ENCODE measurements at places on chromosomes 12 and 14.
A peak's percentile ranks its signal among the peaks of the same experiment; 100 is the strongest.

DNA sequence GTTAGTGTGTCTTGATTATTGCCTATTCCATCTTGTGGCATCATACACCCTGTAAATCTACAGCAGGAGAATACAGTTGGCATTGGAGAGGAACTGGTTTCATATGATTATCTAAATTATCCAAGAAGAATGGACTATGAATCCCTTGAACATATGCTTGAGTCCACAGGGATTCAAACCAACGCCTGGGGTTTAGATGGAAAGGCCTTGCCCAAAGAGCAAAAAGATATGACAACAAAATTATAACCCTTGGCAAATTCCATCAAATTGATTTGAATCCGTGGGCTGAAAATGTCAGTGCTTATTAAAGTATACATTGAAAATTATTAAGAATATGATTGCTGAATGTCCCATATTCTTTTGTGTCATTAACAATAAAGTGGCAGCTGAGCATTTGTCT lies 108.2 kb downstream of the PDE3A start:
- no peak for DNase-seq

DNA sequence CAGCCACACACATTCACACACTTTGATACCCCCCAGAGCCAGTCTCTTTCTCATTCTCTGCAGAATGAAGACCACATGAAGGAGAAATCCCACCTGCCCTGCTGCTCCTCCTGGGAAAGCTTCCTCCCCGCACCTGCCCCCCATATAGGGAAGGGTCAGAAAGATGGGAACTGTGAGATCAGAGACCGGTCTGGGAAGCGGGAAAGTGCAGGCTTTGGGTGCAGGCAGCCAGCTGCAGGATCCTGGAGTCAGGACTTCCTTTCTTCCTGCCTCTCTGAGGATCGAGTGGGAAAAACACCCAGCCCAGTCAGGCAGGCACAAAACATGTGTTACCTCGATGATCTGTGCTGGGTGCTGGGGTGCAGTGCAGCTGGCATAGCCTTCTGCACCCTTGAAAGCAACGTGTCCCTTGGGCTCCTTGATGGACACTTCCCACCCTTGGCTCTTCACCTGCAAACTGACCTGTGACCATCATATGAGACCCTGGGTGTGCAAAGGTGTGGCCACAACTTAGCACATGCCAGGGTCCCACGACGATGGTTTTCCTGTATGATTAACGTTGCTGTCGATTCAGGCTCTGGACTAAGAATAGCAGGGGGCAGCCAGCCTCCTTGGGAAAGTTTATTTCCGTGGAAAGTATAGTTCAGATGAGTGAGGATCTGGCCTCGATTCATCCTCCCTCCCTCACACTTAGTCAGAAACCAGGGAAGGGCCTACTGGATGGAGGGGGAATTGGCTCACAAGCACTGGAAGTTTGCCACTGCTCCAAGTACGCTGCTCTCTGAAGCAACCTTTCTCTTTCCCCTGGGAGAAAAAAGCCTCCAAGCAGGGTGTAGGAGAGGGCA lies 105.4 kb upstream of the MED13L start:
- DNase-seq: no peak

DNA sequence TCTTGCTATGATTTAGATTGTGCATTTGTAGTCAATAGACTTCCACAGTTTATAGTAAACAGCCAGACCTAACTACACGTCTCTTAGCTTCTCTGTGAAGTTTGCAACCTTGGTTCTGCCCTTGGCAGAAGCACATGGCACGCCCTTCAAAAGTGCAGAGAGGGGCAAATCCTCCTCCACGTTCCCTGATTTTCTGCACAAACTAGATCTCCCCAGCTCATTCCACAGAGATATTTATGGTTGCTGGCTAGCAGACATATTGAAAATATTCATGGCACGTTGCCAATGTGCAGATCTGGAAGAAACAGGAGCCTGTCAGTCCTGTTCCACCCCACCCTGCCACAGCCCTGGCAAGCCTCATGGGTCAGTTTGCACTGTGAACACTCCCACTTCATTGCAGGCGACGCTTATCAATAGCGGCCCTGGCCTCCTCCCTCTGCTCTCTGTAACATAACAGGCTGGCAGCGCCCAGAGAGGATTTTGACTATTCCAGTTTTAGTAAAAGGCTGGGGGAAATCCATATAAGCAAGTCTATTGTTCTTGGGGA lies 6.5 kb upstream of the LGALS3 start:
- no peak for DNase-seq

DNA sequence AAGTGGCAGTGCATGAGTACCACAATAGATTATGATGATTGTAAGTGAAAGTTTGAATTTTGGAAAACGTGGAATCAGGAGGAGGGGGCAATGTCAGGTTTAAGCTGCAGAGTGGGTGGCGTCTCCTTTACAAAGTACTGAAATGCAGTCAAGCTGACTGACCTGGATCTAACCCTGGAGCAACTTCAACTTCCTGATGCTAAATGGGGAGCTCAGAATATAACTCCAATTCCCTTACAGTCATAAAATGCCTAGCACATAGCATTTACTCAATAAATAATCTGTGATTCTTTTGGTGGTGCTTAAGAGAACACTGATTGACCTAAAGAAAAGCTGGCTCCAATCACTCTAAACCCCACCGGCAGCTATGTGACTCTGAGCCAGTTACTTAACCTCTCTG lies 38.5 kb downstream of the CCDC60 start:
- no peak for DNase-seq

DNA sequence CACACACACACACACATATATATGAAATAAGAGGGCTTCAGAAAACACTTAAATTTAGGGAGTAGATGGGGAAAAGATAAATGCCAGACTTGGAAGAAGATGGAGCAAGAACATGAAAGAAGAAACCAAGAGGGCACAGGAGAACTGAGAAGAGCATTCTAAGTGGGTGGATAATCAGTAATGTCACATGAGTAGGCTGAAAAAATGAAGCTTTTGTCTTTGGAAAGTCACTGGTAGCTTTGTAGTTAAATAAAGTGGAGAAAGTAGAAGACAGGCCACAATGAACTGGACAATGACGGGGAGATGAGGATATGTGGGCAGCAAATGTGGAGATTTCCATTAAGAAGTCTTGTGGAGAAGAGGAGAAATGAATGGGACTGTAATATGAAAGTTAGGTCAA lies 2.2 kb upstream of the ZC2HC1C start:
- no peak for DNase-seq

DNA sequence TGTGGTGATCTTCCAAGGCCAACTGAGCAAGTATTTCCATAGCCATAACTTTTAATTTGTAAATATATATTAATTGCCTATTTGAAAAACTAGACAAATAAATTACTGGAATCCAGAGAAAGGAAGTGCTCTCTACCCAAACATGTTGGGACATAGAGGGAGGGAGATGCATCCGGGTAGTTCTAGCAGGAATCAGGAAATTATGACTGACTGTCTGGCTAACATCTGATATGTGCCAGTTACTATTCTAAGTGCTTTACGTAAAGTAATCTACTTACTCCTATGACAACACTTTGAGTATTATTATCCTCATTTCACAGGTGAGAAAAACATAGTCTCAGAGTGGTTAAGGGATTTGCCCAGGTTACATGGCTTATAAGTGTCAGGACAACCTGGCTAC lies 147.7 kb upstream of the VASH1 start:
- DNase-seq: no peak

GRCh38 chr14:58677996-58678395 lies 40.2 kb downstream of the DACT1 start:
- DNase-seq: no peak

- DNase-seq: no peak
These were observed 316.9 kb upstream of the E2F7 start for GRCh38 chr12:77382096-77382742.

- DNase-seq: no peak
These were observed 245.9 kb downstream of the CHST11 start for GRCh38 chr12:104702565-104703139.

DNA sequence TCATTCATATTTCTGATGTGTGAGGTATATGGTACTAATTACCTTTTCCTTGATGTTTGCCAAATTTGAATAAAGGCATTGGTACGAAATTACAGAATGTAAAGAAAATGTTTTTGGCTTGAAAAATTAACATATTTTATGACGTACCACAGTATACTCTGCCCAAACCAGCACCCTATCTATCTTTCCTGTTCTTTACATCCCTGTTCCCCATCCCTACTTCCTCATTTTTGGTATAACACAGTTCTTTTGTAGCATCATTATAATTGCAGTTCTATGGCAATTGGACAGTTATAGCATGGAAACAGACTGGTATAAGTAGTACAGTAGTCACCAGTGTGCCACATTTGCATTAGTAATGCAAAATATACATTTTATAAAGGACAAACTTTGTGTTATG lies 7.0 kb upstream of the CCT2 start:
- DNase-seq: no peak

DNA sequence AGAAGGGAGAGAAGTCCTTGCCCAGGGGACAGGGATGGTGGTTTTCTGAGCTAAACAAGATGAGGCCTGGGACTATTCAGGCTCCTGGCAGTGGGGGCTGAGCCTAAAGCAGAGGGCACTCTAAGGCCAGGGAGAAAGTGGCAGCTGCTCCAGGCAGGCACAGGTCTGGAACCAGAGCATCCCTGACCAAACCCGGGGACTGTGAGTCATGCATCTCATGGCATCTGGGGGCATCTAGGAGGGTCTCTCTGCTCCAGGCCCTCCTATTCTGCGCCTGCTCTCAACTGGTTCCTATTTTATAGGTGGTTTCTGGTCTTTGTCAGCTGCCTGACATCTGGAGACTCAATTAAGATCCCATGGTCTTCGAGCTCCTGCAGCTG lies 11.6 kb downstream of the KRT7 start:
- no peak for DNase-seq

DNA sequence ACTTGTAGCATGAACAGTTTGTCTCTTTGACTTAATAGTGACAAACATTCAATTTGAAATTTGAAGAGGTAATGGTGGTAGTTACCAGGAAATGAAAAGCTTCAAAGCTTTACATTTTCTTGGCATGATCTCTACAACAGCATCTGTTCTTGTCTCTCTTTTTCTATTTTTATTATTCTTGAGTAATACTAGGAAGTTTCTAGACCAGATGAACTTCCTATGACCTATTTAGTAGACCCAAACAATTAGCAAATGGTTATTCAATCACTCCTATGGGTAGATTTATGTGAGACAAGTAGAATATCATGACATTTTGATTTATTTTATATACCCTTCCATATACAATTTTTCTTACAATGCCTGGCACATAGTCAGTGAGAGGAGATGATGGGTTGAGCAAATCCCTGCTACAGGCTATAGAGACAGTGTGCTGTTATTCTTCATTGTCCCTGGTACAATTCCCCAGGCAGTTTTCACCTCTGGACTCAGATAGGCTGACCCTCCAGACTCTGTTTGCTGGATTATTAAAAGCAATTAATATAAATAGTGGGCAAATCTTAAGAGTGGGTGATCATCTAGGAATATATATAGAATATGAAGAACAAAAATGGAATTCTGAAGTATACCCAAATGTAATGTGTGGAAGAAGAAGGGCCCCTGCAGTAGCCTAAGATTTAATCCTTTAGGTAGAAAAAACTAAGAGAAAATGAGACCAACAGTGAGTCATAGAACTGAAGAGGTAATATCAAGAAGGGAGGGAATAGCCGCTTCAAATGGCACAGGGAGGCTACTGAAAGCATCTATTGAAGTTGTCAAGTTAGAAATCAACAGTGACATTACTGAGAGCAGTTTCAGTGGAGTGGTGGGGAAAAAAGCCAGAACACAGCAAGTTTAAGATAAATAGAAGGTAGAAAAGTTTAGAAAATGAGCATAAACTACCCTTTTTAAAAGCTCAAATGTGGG lies 512.0 kb downstream of the FOXG1 start:
- DNase-seq: no peak

DNA sequence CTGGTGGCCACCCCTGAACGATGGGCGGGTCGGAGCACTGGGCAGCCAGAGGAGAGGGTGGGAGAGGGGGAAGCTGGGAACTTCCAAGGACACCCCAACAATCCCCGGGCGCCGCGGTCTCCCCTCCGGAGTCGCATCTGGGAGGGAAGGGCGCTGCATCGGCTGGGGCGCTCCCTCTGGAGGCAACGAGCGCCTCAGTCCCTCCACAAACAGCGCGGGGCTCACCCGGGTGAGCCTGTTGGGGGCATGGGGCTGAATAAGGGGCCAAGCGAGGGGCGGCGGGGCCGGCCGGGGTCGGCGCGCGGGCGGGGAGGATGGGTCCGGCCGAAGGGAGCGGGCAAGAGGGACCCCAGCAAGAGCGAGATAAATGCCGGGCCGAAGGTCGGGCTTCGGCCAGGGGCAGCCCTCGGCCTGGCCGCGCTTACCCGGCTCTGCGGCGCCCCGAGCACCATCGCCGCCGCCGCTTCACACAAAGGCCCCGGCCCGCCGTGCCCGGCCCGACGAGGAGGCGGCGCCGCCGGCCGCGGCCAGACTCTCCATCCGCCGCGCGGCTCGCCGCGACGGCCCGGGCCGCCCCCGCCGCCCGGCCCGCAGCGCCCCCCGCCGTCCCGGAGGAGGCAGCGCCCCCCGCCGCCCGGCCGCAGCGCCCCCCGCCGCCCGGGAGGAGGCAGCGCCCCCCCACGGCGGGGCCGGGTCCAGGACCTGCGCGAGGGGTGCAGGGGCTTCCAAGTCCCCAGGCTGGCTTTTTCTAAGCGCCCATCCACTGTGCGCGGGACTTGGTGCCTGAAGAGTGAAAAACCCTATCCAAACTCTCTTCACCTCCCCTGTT lies at the start of gene ZBTB39:
TSS of gene ZBTB39 (minus strand) at position 567 of the 829 bp plus-strand sequence. CDS start 1,629 bp downstream, outside the sequence.
- peak; percentile 66 for DNase-seq

GRCh38 chr14:39229222-39229543 lies 4.5 kb upstream of the MIA2 start:
- peak; percentile 21 for DNase-seq

DNA sequence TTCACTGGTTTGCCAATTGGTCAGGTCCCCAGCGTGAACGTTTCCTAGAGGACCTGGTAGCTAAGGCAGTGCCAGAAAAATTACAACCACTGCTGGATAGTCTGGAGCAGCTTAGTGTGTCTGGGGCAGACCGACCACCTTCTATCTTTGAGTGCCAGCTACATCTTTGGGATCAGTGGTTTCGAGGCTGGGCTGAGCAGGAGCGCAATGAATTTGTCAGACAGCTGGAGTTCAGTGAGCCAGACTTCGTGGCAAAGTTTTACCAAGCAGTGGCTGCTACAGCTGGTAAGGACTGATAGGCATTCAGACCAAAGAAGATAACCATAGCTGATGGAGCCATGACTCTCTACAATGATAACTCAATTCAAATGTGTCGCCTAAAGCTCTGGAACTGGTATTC lies 2.5 kb downstream of the C14orf119 start:
- no peak for DNase-seq

GRCh38 chr14:72024043-72024407 lies 91.8 kb downstream of the RGS6 start:
- DNase-seq: no peak

DNA sequence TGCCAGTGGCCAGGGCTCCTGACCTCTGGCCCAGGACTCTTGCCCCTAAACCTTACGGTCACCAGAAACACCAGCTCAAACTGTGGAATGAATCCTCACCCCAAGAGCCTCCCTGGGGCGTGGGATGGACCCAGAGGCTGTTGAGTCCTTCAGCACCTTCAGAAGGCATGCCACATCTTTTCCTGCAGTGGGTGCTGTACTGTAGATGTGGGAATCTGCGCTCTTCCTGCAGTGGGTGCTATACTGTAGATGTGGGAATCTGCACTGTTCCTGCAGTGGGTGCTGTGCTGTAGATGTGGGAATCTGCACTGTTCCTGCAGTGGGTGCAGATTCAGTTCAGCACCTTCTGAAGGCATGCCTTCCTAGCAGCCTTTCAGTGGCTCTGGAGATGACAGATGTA lies 1.2 kb downstream of the KRT82 start:
- no peak for DNase-seq

- no peak for DNase-seq
These were observed 26.8 kb downstream of the HCFC2 start for GRCh38 chr12:104091136-104091535.

Data from activated T-helper 9 cell treated with anti-CD3 and anti-CD28 coated beads, Interleukin-2, amount 50 U/mL, for 16 hours (primary cell).